ENCODE measurements at places on chromosomes 3 and 15.

DNA sequence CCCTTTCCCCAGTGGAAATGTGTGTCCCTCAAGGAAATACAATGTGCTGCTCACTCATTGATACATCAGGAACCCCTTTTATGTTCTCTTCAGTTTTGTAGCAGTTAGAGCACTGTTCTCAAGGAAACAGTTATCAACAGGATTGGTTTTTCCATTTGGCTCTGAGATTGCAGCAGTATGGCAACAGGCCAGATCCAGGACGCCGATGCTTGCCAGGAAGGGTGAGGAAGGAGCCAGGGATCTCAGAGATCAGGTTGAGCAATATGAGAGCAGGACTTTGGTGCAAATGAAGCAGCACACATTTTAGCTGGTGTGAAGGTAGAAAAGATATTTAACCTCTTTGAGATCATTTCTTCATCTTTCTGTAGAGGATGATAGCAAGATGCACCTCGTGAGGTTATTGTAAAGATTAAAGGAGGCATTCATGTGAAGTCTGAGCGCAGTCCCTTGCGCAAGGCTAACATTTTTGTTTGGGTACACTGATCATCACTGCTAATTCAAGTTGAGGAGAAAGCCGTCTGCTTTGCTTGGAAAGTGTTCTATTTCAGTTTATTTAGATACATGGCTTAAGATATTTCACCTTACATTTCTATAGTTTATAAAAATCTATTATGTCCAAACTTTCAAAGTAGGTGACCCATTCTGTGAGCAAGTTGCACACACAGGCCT lies 68.5 kb downstream of the KCNH8 start:
- DNase-seq, result no peak

GRCh38 chr3:114550165-114550564 lies 256.3 kb downstream of the TIGIT start:
- DNase-seq, result peak; percentile 96

- no peak for DNase-seq
Observed at GRCh38 chr3:80035021-80035420, 267.2 kb upstream of the ROBO1 start.

DNA sequence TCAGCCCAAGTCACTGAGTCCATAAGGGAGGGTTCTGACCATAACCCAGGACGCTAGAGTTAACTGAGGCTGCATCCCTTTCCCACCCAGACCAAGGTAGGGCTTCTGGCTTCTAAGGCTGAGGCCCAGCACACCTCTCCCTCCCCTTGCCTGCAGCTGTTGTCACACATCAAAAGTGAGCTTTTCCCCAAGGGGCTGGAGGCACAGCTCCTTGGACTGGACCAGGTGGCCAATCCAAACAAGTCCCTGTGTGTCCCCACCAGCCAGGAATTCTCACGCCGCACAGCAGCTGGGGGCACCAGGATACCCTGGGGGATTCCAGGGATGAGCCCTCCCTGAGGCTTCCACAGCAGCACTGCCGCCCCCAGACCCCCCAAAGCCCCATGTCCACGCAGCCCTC lies 22.3 kb upstream of the ISLR2 start:
- DNase-seq, result no peak

GRCh38 chr3:80350771-80351170 lies 583.0 kb upstream of the ROBO1 start:
- DNase-seq, result peak; percentile 79

DNA sequence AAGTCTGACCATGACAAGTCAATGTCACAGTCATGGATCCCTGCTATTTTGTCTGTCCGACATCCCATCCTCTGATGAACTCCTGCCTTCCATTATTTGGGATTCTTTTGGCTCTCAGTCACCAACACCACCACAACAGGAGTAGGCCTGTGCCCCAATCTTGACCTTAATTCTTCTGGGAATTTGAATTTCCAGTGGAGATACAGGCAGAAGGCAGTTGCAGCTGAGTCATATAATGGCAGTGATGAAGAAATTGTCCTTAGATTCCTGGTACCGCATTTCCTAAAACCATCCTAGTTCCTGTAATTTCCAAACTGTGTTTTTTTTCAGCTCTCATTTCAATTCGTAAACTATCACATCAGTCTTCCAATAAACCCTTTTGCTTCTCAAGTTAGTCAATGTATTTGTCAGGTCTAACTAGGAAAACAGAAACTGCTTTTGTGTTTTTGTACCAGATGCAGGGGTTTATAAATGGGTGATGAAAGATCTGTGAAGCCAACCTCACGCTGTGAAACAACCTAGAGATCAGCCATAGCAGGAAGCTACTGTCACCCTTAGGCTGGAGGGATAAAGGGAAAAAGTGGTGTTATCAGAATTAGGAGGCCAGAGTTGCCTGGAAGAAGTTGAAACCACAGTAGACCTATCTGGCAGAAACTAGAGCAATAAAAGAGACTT lies 126.3 kb upstream of the TMEM108 start:
- no peak for DNase-seq

GRCh38 chr15:68403161-68403941 lies 28.6 kb downstream of the ITGA11 start:
- DNase-seq, result no peak

DNA sequence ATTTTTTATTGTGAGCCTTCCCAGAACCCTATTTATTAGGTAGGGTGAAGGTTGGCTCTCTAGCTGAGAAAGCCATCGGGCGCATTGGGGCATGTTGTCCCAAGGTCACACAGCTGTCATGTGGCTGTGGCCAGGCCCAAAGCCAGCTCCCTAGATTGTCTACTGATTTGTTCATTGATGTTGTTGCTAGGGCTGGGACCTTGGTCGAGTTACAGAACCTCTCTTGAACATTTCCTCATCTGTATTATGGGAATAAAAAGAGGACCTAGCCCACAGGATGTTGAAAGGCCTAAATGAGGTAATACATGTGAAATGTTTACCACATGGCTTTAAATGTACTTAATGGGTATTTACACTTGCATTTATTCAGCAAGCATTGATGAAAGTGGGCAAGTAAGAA lies 252.5 kb downstream of the SUCLG2 start:
- DNase-seq, result peak; percentile 51

DNA sequence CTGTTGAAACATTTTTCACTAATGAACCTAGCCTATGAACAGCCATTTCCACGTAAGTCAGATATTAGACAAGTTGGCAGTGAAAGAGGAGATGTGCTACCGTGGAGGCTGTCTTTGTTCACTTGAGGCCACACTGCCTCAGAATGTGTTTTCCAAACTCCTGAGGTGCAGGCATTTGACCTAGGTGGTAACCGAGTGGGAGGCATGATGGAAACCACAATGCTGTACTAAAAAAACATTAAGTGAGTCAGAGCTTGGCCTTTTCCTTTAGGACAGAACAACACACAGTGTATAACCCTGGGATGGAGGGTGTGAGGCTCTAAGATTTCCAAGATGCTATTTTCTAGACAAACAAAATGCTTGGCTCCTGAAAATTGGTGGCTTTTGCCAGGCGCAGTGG lies 406.3 kb downstream of the SOX2 start:
- DNase-seq, result peak; percentile 50

GRCh38 chr15:100229181-100230163 lies 112.3 kb downstream of the ADAMTS17 start:
- DNase-seq, result no peak

GRCh38 chr15:67085237-67085817 lies 19.9 kb downstream of the SMAD3 start:
- DNase-seq, result no peak

- DNase-seq, result peak; percentile 9
Observed at GRCh38 chr15:88089024-88089620, 167.4 kb downstream of the NTRK3 start.

DNA sequence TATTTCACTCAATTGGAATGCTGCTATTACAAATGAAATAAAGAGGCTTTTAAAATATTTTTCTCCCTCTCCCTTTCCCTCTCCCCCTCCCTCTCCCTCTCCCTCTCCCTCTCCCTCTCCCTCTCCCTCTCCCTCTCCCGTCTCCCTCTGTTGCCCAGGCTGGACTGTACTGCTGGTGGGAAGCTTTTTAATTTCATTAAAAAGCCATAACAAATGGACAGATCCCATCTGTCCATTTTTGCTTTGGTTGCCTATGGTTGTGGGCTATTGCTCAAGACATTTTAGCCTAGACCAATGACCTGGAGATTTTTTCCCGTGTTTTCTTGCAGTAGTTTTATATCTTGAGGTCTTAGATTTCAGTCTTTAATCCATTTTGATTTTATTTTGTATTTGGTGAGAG lies 107.2 kb upstream of the LRRC3B start:
- DNase-seq, result no peak

GRCh38 chr3:5187920-5188418 lies 462 bp downstream of the EDEM1 start:
- peak; percentile 47 for DNase-seq

- no peak for DNase-seq
Observed at GRCh38 chr15:47819158-47819557, 101.9 kb downstream of the SEMA6D start.

- no peak for DNase-seq
Observed at GRCh38 chr15:40785814-40786213, 16.0 kb downstream of the C15orf62 start.

DNA sequence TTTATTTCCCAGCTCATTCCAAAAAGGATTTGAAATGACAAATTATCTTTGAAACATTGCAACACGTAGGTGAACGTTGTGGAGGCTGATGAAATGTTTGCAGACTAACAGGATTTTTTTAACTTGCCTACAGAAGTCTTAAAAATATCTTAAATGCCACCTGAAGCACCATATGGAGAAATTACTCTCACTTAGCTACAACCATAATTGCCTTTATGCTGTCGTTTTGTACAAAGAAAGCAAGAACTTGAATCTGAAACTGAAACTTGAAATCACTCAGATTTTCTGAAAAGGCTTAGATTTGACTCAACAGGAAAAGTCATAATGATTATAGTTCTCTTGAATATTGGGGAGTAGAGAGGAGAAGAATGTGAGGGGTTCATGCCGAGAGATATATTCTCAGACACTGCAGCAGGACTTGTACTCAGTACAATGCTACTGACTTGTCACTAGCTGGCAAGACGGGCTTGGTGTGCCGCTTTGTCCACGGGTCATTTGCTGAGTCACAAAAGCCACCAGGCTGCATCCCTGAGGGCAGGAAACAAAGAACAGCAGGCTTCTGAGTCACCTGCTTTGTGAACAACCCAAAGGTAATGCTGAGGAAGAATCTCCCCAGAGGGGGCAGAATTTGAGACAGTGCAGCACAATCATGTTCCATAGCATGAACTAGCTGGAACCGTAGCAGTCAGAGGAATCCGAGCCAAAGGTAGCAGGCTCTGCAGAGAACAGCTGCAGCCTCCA lies 7.1 kb upstream of the FMN1 start:
- peak; percentile 24 for DNase-seq

- DNase-seq, result peak; percentile 46
Observed at GRCh38 chr3:53161820-53162671, 1.0 kb downstream of the PRKCD start.

GRCh38 chr15:83588441-83588840 lies 65.5 kb upstream of the ADAMTSL3 start:
- DNase-seq, result no peak

GRCh38 chr3:177426106-177426877 lies 229.0 kb upstream of the TBL1XR1 start:
- DNase-seq, result no peak

DNA sequence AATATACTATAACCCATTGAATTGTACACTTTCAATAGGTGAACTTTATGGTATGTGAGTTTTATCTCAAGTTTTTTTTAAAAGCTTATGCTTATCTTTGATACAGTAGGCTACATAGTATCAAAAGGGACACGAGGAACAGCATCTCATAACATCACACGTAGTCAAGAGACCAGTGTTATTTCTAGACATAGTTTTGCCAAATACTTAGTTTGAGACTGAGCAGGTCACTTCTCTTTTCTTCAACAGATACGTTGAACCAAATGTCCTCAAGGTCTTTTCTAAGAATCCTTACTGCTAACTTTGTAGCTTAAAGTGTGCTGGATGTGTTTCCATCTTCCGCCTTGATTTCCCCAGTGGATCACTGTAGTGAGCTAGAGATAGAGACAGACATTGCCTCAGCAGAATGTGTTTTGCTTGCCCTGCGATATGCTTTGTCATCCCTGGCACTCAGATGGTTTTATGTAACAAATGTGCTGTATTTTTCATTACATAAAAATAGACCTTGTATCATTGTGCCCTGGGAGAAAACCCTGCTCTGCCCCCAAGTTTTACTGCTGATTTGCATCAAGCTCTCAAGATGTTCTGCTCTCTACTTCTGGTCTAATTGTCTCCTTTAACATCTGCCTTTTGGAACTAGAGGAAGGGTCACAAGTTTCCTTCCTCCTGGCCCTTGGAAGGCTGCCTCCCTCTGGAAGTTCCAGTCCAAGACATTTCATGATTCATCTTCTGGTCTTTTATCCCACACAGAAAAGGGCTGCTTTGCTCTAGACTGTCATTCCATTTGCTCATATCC lies 426.4 kb upstream of the RGMA start:
- no peak for DNase-seq

DNA sequence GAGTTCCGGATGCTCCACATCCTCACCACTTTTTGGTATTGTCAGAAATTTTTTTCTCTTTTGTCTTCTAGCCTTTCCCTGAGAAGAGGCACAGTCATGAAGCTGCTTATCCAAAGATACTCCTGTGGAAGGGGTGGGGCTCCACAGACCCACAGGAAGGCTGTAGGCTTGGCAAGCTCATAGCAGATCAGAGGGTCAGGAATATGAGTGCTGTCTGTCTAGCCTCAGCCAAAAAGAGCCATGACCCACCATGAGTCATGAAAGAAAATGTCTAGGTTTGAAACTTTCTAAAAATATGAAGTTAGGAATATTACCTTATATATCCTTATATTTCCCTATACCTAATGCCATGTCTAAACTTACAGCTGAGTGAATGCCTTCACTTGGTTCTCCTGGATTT lies 118.2 kb upstream of the THBS1 start:
- peak; percentile 87 for DNase-seq

GRCh38 chr3:32202496-32202895 lies 36.0 kb upstream of the CMTM8 start:
- DNase-seq, result no peak

DNA sequence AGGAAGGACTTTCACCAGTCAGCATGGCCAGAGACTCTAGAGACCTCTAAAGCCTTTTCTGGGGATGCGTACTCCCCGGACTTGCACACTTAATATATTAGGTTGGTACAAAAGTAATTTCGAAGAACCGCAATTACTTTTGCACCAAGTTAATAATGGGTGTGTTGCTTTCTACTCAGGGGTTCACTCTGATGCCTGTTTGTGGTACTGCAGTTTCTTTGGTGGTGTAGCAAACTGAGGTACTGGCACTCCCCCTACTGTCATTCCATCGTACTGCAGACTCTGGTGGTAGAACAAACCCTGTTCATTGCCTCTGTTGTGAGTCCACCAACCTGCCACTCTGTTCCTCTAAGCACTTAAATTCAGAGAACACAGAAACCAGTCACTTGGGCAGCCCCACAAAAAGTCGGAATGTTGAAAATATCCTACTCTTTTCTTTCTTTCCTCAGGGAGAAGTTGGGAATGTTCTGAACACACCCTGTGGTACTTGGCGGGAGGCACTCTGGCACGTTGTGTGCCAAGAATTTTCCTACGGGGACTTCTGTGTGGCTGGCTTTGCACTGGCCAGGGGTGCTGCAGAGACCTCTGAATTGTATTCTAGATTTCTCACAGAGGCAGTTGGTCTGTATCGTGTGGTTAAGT lies 46.3 kb downstream of the GABRG3 start:
- DNase-seq, result peak; percentile 34

GRCh38 chr3:31819441-31819840 lies 161.6 kb downstream of the OSBPL10 start:
- DNase-seq, result no peak

- no peak for DNase-seq
Observed at GRCh38 chr3:177804646-177805045, 607.4 kb upstream of the TBL1XR1 start.

GRCh38 chr15:52255008-52255407 lies 40.6 kb downstream of the MYO5C start:
- peak; percentile 57 for DNase-seq
